ENCODE measurements at places on chromosomes 5 and 9. TPM values are rescaled to one million over a fixed set of nuclear protein-coding genes. Genes with fewer than 3 reads are reported as not detected.

- DNase-seq: no peak
These were observed 821.6 kb downstream of the TLE1 start for GRCh38 chr9:80867731-80868130.

DNA sequence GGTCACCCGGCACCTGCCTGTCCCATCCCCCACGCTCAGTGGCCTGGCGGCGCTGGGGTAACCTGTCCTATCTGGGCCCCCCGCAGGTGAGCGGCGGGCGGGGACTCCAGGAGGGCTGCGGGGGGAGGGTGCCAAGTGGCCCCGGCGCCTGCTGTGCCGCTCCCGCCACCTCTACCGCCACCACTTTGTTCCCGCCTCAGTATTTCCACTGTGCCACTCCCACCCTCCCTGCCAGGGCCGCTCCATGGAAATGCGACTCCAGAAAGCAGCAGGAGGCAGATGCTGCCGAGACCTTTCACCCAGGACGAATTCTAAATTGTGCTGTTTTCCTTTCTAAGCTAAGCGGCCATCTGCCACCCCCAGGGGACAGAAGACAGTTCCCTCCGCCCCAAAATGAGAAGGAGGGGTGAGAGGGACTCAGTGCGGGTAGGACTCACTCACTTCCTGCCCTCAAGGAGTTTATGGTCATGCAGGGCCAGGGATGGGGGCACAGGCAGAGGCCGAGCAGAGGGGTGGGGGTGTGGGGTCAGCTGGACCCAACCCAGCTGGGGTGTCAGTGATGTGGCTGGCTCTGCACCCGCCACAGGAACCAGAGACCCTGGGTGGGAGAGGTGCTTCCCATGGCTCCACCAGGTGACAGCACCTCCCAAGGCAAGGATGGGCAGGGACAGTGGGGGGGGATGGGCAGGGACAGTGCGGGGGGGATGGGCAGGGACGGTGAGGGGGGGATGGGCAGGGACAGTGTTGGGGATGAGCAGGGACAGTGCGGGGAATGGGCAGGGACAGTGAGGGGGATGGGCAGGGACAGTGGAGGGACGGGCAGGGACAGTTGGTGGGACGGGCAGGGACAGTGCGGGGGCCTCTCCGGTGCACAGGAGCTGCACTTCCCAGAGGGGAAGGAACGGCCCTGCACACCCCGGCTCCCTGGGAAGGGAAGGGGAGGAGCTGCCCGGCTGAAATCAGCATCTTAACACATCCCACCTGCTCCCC is 17.8 kb downstream of the NOTCH1 start:
- DNase-seq: no peak

GRCh38 chr5:1523480-1523792 is 324 bp downstream of the LPCAT1 start:
- DNase-seq: no peak

DNA sequence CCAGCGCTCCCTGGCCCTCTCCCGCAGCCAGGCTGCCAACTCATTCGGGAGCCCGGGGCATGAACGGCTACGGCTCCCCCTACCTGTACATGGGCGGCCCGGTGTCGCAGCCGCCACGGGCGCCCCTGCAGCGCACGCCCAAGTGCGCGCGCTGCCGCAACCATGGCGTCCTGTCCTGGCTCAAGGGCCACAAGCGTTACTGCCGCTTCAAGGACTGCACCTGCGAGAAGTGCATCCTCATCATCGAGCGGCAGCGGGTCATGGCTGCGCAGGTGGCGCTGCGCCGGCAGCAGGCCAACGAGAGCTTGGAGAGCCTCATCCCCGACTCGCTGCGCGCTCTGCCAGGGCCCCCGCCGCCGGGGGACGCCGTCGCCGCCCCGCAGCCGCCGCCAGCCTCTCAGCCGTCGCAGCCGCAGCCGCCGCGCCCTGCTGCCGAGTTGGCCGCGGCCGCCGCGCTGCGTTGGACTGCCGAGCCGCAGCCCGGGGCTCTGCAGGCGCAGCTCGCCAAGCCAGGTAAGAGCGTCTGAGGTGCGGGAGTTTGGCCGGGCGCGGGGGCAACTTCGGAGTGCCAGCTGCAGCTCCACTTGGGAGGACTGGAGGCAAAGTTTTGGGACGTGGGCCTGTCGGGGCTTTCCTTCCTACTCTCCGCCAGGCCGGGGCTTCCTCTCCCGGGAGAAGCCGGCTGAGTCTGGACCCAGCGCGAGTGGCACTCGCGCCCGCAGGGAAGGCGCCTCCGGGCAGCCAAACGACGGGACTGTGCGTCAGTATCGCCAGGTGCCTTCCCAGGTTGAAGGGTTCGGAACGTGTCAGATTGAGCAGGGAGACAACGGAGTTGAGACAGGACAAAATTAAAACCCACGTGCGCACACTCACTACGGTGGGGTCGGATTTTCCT is 735 bp downstream of the DMRT3 start:
- DNase-seq: no peak

Gene MYOT
- not detected for polyA plus RNA-seq

DNA sequence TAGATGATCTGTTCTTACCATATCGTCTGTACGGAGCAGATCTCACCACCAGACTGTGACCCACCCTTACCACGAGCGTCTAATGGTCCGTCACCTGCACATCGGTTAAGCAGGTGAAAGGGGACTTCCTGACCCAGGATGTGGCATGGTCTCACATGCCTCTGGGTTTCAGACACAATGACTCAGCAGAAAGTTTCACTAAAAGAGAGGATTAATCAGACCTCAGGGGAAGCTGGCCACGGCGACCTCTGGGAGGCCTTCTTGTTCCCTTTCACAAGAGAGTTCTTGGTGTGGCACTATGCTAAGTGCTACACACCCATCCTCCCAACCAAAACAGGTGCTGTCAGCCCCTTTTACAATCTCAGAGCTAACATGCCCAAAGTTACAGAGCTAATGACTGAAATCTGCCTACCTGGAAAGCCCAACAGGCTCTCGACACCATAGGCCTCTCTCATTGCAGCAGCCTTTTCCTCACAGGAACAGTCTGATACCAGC is 41.6 kb downstream of the ADAMTS12 start:
- no peak for DNase-seq

Gene PCDHB14
- 1.1 TPM for polyA plus RNA-seq

DNA sequence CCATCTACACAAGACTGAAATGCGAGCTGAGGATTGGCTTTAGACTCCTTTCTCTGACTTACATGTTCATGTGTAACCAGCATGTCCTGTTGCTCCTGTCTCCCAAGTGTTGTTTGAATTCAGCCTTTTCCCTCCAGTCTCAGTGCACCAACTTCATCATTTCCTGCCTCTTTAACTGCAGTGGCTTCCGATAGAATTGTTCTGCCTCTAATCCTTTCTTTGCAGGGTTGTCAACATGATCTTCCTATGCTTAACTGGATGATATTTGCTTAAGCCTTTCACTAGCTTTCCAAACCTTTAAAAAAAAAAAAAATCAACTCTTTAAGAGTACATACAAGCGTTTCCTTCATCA is 6.7 kb upstream of the FYB1 start:
- DNase-seq: no peak

Gene NKD2
- polyA plus RNA-seq: not detected

GRCh38 chr9:120783602-120784047 is 9.6 kb downstream of the FBXW2 start:
- DNase-seq: no peak

Gene THBS4
- 1.2 TPM for polyA plus RNA-seq

GRCh38 chr9:110058304-110058953 is 149.5 kb downstream of the C9orf152 start:
- DNase-seq: no peak

- DNase-seq: no peak
These were observed 17.5 kb downstream of the PRKACG start for GRCh38 chr9:68996462-68996861.

Gene HACD4
- polyA plus RNA-seq: 8.5 TPM

- no peak for DNase-seq
These were observed 159.4 kb downstream of the MYO10 start for GRCh38 chr5:16776611-16777251.

Gene PTRH1
- polyA plus RNA-seq: 6.1 TPM

DNA sequence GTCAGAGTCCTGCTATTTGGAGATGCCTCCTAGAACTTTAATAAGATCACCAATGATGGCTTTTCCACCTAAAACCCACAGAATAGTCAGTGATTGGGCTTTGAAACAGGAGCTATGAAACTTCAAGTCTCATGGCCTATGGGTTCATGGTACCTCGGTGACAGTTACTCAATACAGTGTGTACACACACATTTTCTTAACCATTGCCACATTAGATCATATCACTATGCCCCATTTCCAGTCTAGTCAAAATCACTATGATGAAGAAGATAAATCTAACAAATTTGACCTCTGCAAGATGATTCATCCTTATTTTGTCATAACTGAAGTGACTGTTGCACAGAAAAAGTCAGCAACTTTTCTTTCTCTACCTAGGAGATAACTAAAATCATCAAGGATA is 86.8 kb upstream of the OR13F1 start:
- no peak for DNase-seq
